ENCODE measurements at places on chromosomes 11 and 22.

DNA sequence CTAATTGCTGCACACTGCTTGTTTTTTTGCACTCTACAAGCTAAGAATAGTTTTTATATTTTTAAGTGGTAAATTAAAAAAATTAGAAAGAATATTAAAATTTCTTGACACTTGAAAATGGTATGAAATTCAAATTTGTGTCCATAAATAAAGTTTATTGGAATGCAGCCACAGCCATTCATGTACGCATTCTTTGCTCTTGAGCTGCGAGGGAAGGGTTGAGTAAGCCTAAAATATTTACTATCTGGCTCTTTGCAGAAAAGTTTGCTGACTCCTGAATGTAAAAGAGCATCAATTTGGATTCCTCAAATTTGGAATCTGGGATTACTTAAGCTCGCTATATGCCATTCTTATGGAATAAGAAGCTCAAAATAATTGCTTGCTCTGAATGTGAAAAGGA lies 3.4 kb upstream of the ADAMTS8 start:
- no peak for DNase-seq

GRCh38 chr11:126318574-126319373 lies 14.9 kb downstream of the DCPS start:
- DNase-seq, result no peak

- peak; percentile 58 for DNase-seq
Observed at GRCh38 chr22:39097098-39098020, at the start of gene APOBEC3H. Gene APOBEC3H (plus strand): TSS chr22:39097244. CDS start chr22:39100279, 3,035 bp downstream.

DNA sequence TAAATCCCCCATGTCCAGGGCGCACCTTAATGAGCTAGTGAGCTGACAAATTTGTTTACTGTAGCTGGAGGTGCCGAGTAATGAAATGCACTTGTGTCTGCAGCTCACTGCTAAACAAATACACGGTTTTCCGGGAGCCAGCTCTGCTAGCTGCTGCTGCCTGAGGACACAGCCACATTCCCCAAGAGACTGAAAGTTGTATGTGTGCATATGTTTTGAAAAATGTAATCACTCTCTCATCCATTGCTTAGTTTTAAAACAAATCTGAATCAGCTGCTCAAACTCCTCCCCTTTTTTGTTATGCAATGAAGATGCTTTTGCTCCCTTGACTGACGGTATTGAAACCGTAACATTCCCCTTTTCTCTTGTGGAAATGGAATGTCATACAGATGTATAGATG lies 62.4 kb upstream of the NNMT start:
- DNase-seq, result no peak

GRCh38 chr11:65593518-65594414 lies 1.8 kb downstream of the KCNK7 start:
- peak; percentile 61 for DNase-seq

DNA sequence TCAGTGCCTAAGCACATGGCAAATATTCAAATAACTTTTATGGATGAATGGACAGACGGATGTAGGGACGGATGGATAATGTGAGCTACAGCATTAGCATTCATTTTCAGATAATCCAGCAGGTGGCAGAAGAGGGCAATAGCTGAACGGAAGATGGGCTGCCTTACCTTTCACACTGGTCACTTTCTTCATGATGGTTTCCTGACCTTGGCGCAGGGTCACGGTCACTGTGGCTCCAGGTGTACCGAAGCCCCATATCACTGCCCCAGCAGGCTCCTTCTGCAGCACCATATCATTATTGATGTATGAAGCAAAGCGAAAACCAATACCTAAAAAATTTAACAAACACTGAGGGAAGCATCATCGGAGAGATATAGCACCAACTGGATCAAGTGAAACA lies 4.3 kb downstream of the SIAE start:
- peak; percentile 74 for DNase-seq

DNA sequence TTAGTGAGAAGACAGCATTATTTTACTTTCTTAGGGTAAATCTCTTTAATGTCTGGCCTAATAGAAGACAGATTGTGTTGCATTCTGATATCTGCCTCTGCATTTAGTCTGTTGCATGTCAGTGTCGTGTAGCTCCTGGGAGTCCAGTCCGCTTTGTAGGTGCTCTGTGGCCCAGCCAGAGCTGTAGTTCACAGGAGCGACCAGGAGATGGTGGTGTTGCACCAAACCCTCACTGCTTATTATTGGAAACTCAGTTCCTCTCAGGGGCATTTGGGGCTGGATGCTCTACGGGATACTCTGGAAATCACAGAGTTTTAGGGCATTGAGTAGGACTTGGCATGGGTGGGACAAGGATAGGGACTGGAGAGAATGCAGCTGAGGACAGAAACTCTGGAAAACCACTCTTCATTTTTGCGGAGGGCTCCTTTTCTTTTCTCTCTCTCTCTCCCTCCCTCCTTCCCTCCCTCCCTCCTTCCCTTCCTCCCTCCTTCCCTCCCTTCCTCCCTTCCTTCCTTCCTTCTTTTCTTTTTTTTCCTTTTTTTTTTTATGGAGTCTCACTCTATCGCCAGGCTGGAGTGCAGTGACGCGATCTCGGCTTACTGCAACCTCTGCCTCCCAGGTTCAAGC lies 21.7 kb downstream of the MIAT start:
- peak; percentile 77 for DNase-seq

DNA sequence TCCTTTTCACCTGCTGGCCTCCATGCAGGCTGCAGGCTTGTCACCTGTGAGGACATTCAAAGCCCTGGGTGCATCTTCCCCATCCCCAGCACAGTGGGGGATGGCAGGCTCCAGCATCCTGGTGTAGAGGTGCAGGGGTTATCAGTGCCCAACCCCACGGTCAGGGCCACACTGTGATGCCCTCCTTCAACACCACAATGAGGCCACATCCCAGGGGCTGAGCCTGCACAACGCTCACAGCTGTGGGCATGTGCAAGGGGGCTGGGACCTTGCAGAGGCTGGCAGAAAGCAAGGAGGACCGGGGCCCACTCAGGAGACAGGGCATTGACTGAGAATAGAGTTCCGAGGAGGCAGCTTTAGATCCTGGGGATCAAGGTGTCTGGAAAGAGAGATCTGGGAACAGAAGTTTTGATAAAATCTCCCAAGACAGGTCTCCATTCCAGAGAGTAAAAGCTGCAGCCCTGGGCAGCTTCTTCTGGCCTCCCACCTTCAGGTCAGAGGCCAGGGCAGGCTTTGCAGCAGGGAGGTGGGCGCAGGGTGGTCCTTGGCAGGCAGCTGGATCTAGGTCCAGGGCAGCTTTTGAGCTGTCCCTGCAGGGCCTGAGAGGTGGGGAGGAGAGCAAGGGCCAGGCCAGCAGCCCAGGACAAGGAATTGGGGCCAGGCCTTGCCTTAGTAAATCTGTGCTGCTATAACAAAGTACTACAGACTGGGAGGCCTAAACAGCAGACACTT lies 250.8 kb upstream of the B3GAT1 start:
- no peak for DNase-seq

DNA sequence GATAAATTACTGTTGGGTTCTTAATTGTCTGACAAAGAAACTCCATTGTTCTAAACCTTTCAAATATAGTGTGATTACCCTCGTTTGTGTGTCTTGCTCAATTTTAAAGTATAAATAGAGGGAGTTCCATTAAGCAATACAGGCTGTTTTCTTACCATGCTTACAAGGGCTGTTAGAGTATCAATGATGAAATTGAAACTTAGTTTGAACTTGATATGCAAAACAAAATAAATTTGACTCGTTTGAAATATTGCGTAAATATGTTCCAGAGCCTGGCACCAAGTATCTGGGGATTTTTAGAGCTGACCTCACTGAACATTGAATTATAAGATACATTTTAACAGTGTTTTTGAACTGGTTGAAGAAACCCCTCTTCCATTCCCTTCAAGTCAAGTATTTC lies 31.7 kb downstream of the TEAD1 start:
- DNase-seq, result no peak

GRCh38 chr22:17797721-17798559 lies 23.7 kb upstream of the BID start:
- DNase-seq, result no peak

DNA sequence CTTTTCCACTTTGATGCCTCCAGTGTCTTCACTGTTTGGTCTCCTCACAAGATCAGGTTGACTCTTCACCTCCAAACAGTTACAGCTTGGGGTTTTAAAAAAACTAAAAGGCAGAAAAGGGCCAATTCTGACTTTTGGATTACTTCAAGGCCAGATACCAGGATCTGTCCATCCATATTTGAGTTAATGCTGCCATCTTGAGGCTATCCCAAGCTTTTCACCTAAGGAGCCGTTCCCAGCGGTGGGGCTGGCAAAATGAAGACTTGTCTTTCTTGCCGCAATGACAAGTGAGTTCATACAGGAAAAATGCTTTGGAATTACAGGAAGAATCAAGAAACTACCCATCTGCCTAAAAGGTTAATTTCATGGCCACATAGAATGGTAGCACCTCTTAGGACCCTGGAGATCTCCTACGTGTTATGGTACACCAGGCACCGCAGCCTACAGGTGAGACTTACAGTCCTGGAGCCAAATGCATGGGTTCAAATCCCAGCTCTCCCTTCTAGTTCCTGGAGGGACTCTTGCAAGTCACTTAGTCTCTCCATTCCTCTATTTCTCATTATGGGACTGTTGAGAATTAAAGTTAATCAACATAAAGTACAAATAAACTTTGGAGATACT lies 6.0 kb upstream of the OR5B21 start:
- peak; percentile 29 for DNase-seq

GRCh38 chr22:43301866-43302265 lies 41.3 kb downstream of the SCUBE1 start:
- no peak for DNase-seq

DNA sequence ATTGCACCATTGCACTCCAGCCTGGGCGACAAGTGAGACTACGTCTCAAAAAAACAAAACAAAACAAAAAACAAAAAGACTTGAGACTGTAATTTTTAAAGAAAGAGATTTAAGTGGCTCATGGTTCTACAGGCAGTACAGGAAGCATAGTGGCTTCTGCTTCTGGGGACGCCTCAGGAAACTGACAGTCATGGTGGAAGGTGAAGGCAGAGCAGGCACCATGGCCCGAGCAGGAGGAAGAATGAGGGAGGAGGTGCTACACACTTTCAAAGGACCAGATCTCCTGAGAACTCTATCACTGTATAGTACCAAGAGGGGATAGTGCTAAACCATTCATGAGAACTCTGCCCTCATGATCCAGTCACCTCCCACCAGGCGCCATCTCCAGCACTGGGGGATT lies 52.0 kb downstream of the CBL start:
- peak; percentile 19 for DNase-seq

DNA sequence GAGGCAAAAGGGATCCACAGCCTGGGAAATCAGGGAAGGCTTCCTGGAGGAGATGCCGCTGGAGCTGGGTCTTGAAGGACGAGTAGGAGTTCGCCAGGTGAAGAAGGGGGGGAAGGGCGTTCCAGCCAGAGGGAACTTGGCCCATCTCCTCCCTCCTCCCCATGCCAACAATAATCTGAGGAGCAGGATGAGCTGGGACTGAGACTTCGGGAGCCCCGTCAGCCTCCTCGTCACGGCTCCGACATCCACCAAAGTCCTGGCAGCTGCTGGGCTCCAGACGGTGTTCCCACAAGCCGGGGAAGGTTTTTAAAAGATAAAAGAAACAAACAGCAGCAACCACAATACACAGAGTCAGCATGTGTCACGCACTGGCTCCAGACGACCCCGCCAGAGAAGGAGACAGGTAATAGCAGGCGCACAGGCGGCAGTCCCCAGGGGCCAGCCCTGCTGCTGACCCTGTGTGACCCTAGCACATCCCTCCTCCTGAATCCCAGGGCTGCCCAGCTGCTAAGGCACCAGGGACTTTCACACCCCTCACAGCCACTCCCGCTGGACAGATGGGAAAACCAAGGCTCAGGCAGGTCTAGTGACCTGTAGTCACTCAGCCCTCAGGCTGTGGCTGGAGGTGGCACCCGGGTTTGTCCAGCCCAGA lies 37.3 kb downstream of the NUP50 start:
- no peak for DNase-seq

GRCh38 chr11:45369313-45369712 lies 83.2 kb upstream of the SYT13 start:
- no peak for DNase-seq

- no peak for DNase-seq
Observed at GRCh38 chr11:57652662-57653061, 3.0 kb upstream of the YPEL4 start.

DNA sequence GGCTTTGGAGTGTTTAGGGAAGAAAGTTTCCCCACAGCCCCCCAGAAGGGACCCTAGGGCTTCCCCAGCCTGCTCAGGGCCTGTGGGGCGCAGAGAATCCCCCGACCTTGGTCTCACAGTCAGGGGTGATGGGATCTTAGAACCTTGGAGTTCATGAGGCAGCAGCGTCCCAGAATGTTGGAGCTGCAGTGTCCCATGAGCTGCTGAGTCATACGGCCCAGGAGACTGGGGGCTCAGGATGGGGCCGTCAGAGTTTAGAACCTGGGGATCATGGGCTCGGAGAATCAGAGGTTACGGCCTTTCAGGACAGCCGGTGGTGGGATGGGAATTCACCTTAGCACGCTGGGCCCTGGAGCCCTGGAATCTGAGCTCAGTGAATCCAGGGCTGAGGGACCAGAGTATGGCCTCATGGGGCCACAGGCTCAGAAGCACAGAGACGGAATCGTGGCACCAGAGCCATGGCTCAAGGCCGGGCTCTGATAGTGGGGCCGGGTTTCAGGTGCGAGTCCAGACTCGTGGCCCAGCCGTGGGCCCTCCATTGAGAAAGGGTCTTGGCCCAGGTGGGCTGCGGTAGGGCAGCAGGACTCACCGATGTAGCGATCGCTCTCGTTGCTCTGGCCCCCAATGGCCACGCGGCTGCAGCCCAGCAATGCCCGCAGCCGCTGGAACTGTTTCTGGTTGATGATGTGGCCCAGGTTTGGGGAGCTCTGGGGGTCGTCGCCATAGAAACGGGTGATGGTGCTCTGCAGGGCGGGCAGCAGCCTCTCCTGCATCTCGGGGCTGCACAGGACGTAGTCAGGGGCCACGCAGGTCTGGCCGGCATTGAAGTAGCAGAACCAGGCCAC lies 9.5 kb downstream of the ALDH3B2 start:
- no peak for DNase-seq

DNA sequence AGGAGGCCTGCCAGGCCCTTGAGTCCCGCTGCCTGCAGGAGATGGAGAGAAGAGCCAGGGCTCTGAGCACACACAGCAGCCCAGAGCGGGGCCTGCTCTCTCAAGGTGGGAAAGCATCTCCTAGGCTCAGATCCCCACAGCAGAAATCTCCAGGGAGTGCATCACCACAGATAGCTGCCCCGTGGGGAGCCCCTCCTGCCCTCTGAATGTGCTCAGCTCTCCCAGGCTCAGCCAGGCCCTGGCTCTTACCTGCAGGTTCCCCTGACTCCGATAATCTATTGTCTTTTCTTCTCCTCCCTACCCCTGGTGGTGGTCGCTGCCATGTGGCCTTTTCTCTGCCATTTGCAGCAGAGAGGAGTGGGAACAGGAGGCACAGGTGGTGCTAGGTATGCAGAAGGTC lies 49.9 kb downstream of the BTG4 start:
- no peak for DNase-seq

- DNase-seq, result no peak
Observed at GRCh38 chr11:66107600-66108510, 37.8 kb downstream of the PACS1 start.

- no peak for DNase-seq
Observed at GRCh38 chr11:76047766-76048165, 158.5 kb downstream of the WNT11 start.

GRCh38 chr11:111045874-111046273 lies 199.7 kb upstream of the POU2AF2 start:
- no peak for DNase-seq
